ENCODE measurements at places on chromosomes 3 and 15.

DNA sequence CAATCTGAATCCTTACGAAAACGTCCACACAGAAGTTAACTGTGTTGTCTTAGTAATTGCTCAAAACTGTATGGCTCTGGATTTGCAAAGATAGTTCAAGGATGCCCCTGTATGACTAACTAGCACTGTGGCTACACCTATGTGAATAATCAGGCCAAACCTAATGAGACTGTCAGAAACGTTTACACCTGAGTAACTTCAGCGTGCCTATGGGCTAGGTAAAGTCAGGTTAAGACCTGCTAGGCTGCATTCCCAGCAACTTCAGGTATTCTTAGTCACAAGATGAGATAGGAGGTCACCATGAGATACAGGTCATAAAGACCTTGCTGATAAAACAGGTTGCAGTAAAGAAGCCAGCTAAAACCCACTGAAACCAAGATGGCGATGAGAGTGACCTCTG lies 87.8 kb upstream of the PLXND1 start:
- no peak for DNase-seq

GRCh38 chr15:90942354-90943120 lies 7.5 kb downstream of the UNC45A start:
- DNase-seq, result no peak

- no peak for DNase-seq
These were observed 619.2 kb downstream of the NAALADL2 start for GRCh38 chr3:175478301-175478700.

- no peak for DNase-seq
These were observed 58.1 kb downstream of the OSBPL10 start for GRCh38 chr3:31922962-31923361.

DNA sequence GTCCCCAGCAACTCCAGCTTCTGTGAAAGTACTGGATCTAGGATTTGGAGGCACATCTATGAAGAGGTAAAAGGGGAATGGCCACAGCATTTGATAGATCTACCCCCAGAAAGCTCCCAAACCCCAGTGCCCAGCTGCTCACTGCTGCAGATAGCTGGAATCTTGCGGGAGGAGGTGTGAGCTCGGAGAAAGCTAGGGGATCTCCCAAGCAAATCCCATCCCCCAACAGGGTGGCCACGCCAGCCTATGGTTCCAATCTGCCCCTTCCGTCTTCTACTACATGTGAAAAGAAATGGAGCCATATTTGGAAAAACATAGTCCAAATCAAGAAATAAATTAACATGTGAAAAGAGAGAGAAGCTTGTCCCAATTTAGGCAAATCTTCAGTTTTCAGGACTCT lies 42.0 kb downstream of the SEMA5B start:
- DNase-seq, result no peak

DNA sequence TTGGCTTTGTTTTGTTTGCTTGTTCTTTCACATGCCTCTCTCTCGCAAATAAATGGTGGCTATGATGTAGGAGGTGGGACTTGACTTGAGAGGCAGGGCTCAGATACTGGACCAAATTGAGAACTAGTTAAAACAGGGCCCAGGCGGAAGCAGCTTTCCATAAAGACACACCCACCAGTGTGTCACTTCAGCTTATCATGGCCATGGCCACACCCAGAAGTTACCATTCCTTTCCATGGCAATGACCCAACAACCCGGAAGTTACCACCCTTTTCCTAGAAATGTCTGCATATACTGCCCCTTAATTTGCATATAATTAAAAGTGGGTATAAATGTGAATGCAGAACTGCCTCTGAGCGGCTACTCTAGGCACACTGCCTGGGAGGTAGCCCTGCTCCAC lies 62.6 kb upstream of the CNTN4 start:
- DNase-seq, result no peak

- no peak for DNase-seq
These were observed 10.5 kb downstream of the FILIP1L start for GRCh38 chr3:100103558-100104441.

DNA sequence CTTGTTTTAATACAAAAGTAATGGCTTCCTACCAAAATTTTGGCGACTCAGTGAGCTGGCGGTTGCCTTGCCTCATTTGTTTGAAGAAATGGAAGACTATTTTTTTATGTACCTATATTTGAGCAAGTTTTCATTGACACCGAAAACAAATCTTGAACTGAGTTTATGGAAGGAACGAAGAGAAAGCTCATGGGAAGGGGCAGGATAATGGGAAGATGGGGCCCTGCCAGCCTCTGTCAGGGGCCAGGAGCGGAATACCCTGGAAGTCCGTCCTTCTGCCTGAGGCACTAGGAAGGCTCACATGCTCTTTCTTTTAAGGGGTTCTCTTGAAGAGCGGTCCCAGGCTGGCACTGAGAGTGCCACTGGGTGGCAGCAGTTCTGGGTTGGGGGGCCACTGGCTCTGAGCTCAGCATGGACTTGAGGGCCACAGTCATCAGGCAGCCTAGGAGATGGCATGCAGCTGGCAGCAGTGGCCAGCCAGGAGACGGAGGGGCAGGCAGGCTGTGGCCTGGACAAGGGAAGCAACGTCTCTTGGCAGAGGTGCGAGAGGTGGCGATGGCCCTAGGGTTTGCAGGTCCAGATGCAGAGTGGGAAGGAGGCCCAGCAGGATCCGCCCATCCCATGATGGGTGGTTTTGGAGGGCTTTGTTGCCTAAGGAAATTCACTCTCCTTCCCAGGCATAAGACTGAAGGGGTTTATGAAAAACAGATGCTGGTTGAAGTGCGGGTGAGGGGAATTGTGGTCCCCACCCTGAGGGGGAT lies 41.6 kb downstream of the ISG20 start:
- no peak for DNase-seq

- DNase-seq, result no peak
These were observed 319.6 kb upstream of the SEMA6D start for GRCh38 chr15:47397655-47398054.

DNA sequence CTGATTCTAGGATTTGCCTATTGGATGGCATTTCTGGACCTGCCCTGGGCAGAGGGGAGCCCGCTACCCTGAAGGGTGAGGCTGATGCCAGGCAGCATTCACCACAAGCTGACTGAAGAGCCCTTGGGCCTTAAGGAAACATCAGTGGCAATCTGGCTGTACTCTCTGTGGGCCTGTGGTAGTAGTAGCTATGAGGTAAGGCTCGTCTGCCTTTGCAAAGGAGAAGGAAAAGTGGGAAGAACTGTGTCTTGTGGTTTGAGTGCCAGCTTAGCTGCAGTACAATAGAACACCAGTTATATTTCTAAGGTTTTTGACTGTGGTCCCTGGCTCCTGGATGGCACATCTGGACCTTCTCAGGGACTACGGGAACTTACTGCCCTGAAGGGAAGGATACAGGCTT lies 51.5 kb downstream of the SPTSSB start:
- DNase-seq, result no peak
